ENCODE measurements at places on chromosomes 12 and 14.

DNA sequence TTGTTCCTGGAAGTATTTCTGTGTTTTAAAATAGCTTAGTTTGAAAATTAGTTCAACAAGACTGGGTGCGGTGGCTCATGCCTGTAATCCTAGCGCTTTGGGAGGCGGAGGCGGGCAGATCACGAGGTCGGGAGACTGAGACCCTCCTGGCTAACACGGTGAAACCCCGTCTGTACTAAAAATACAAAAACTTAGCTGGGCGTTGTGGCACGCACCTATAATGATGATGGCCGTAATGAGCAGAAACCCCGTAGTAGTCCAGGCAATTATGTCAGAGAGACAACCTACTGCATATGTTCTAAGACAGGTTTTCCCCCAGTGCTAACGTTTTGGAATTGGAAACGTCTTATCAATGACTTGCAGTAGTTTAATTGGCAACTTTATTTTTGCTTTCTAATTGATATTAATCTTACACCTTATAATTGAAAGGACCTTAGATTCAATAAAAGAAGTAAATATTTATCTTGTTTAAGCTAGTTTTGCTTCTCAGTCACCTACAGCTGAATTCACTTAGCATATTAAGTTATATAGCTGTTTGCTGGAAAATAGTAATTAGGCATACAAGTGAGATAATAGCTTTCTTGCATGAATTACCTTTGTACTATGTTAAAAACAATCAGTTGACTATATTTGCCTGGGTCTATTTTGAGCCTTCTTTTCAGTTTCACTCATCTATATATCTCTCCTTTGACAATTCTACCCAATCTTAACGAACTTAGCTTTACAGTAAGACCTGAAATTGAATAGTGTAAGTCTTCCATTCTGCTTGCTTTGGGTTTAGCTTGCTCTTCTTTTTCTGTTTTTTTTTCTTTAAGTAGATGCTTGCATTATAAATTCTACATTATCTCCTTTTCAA is 15.6 kb downstream of the CLECL1 start:
- no peak for DNase-seq

GRCh38 chr14:32762886-32763285 is 175.8 kb upstream of the NPAS3 start:
- DNase-seq, result no peak

DNA sequence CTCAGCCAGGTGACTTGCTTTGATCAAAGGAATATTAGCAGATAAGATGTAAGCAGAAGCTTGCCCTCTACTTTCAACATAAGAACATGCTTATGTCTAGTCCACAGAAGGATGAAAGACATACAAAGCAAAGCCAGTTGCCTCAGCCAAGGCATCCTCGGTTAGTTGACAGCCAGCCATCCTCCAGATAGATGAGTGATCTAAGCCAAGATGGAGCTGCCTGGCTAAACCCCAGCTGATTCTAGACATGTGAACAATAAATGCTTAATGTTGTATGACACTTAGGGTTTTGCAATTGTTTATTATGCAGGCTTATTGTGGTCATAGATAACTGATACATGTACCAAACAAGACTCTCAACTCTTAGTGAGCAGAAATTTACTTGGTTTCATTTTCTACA is 157.6 kb upstream of the TMTC2 start:
- no peak for DNase-seq

DNA sequence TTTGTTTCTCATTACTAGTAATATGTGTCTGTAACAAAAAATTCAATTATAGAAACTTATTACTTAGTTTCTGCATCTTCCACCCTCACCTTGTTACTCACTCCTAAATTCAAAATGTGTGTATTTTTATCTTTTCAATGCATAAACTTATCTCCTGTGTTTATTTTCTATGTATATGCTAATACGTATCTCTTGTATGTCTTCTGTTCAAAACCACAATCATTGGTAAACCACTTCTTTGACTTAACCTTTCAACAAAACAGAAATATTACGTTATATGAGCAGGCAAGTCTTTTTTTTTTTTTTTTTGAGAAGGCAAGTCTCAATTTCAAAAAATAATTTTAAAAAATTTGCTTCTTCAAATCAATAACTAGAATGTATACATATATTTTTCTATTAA is 39.2 kb upstream of the RPH3A start:
- DNase-seq, result no peak

DNA sequence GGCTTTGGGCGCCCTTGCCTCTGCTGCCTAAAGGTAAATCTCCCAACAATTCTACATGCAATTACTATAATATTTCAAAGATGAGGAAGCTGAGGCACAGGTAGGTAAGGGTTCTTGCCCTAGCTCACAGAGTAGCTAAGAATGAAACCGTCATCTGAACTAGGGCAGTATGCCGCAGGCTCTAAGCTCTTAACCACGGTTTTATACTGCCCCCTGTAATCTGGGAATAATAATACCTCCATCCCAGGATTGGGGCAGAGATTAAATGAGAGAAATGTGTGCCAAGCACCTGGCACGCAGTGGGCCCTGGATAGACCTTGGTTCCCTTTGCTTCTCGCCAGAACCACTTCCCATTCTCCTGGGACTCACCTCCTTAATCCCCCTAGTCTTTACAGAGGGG is 1.5 kb upstream of the HRK start:
- DNase-seq, result no peak

DNA sequence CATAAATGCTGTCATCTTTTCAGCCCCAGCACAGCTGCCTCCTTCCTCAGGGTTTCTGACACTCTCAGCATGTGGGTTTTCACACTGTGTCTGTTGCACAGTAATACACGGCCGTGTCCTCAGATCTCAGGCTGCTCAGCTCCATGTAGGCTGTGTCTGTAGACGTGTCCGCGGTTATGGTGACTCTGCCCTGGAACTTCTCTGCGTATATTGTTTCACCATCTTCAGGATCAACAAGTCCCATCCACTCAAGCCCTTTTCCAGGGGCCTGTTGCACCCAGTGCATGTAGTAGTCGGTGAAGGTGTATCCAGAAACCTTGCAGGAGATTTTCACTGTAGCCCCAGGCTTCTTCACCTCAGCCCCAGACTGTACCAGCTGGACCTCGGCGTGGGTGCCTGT is 1210.6 kb downstream of the TMEM121 start:
- DNase-seq, result no peak

- DNase-seq, result no peak
Measured at GRCh38 chr14:64601571-64601970, 51.8 kb downstream of the PPP1R36 start.

GRCh38 chr12:81470923-81471322 is 288.2 kb downstream of the PPFIA2 start:
- DNase-seq, result no peak

DNA sequence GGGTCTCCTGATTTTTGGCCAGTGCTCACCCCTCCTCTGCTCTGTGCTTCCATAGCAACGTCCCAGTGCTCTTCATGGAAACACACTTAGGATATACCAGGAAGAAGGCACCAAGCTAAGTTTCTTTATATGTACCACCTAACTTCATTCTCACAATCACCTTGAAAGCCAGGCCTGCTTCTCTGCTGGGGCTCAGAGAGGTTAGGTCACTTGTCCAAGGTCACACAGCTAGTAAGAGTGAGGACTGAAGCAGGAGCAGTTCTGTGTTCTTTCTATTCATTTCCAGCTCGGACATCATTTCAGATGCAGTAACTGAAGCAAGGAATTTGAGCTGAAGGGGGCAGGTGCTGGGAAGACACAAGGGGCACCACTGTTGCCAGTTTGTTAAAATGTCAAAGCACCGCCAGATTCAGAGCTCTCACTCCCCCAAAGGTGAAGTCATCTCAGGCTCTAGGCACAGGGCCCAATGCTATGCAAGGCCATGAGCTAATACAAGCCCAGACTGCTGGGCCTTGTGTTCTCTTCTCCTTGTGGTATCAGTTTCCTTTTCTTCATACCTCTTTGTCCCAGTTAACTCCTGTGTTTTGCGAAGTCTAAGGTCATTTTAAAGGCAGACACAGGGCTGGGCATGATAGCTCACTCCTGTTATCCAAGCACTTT is 19.7 kb upstream of the YY1 start:
- DNase-seq, result no peak

- no peak for DNase-seq
Measured at GRCh38 chr14:24910408-24910986, 139.4 kb downstream of the STXBP6 start.

DNA sequence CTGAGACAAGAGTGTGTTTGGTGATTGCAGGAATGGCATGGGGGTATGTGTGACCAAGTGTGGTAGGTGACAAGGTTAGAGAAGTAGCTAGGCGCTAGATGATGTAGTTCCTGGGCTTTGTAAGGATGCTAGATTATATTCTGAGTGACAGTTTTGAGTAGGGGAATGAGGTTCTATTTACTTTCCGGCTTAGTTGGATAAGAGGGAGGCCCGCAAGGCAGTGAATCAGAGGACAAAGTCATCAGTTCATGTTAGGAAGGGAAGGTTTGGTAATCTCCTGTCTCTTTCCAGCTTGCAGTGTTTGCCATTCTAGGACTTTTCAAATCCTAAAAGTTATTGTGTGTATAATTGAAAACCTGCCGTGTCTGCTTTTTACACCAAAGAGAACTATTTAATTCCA is 45.0 kb downstream of the CFAP54 start:
- no peak for DNase-seq

Measured in GF-D8 (cell line).